IMR-90 (cell line): ENCODE measurements at places on chromosomes 3 and 15. TPM values are rescaled to one million over a fixed set of nuclear protein-coding genes. Genes with fewer than 3 reads are reported as not detected.
A peak's percentile ranks its signal among the peaks of the same experiment; 100 is the strongest.

The MITF gene
- total RNA-seq: 13.3 and 16.7 TPM in 2 replicates

The SLC35G2 gene
- total RNA-seq: 6.6 and 8.6 TPM in 2 replicates

DNA sequence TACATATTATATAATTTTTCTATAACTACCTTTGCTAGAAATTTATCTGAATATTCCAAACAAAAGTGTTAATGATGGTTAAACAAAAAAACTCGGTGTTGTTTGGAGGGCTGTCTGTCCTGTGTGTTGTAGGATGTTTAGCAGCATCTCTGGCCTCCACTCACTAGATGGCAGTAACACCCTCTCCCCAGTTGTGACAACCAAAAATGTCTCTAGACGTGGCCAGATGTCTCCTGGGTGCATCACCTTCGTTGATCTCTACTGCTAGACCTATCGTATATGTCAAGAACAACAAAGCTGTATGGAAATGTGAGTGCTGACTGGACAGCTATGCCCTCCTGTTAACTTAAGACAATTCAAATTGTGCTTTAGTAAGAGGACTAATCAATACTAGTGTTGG lies 14.1 kb downstream of the ANKRD34C start:
- DNase-seq: no peak
- H3K4me3 ChIP-seq: no peak overlapping the region
- no peaks in the 10 kb centered on the region for H3K36me3 ChIP-seq
- H3K27me3 ChIP-seq: peaks cover 3% of the 10 kb centered on the region
- H3K27ac ChIP-seq: no peak overlapping the region

GRCh38 chr15:70494852-70495571 lies 268.3 kb downstream of the UACA start:
- no peak overlapping the region for H3K4me3 ChIP-seq
- H3K36me3 ChIP-seq: no peaks in the 10 kb centered on the region
- H3K27ac ChIP-seq: peak overlapping the region; percentile 18; the same call in 1 of the 2 replicates
- peaks cover 9% of the 10 kb centered on the region for H3K27me3 ChIP-seq
- H3K4me1 ChIP-seq: peaks cover 36% of the 10 kb centered on the region

GRCh38 chr3:72319194-72320094 lies 528.8 kb downstream of the SHQ1 start:
- peak; percentile 56 for DNase-seq
- peaks cover 20% of the 10 kb centered on the region for H3K4me1 ChIP-seq
- H3K27ac ChIP-seq: no peak overlapping the region
- H3K4me3 ChIP-seq: no peak overlapping the region
- H3K27me3 ChIP-seq: peaks cover 7% of the 10 kb centered on the region; the same call in 1 of the 2 replicates

- H3K36me3 ChIP-seq: no peaks in the 10 kb centered on the region
- no peak overlapping the region for H3K4me3 ChIP-seq
- H3K27me3 ChIP-seq: no peaks in the 10 kb centered on the region
- DNase-seq: no peak
- H3K4me1 ChIP-seq: no peaks in the 10 kb centered on the region
These were observed 96.3 kb upstream of the P2RY1 start for GRCh38 chr3:152738656-152739055.

DNA sequence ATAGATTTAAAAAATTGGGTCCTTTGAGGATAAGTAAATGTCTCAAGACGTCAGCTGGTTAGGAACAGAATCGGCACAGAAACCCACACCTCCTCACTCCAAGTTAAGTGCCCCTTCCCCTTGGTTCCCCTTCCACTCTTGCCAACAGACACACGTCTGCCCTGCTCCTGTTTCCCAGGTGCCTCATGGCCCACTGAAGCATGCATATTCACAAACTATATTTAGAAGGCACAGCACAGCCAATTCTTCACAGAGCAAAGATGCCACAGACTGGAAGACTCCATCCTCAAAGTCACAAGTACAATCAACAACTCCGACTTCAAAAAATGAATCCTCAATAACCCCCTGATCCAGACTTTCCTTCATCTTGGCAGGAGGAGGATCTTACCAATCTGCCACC lies 295.4 kb upstream of the NR2F2 start:
- H3K36me3 ChIP-seq: no peaks in the 10 kb centered on the region
- no peak overlapping the region for H3K4me3 ChIP-seq
- H3K27me3 ChIP-seq: peaks cover 6% of the 10 kb centered on the region; the same call in 1 of the 2 replicates
- DNase-seq: no peak
- no peak overlapping the region for H3K27ac ChIP-seq

The TRIM59 gene
- total RNA-seq: 65.4 and 68.3 TPM in 2 replicates

The RNF7 gene
- 111 and 149 TPM in 2 replicates for total RNA-seq

- no peak overlapping the region for H3K27ac ChIP-seq
- no peak for DNase-seq
- no peaks in the 10 kb centered on the region for H3K27me3 ChIP-seq
- H3K36me3 ChIP-seq: no peaks in the 10 kb centered on the region
- no peak overlapping the region for H3K4me3 ChIP-seq
These were observed 13.7 kb downstream of the TAGLN3 start for GRCh38 chr3:112012205-112012992.

GRCh38 chr3:152839511-152839910 lies 4.6 kb downstream of the P2RY1 start:
- DNase-seq: no peak
- peaks cover 17% of the 10 kb centered on the region for H3K27me3 ChIP-seq
- H3K4me3 ChIP-seq: no peak overlapping the region
- H3K27ac ChIP-seq: no peak overlapping the region
- H3K36me3 ChIP-seq: no peaks in the 10 kb centered on the region

GRCh38 chr3:177529716-177530335 lies 332.5 kb upstream of the TBL1XR1 start:
- H3K4me3 ChIP-seq: no peak overlapping the region
- H3K4me1 ChIP-seq: peaks cover 8% of the 10 kb centered on the region
- peak overlapping the region; percentile 59; the same call in 1 of the 2 replicates for H3K27ac ChIP-seq
- H3K36me3 ChIP-seq: no peaks in the 10 kb centered on the region; the same call in 1 of the 2 replicates
- DNase-seq: peak; percentile 58

DNA sequence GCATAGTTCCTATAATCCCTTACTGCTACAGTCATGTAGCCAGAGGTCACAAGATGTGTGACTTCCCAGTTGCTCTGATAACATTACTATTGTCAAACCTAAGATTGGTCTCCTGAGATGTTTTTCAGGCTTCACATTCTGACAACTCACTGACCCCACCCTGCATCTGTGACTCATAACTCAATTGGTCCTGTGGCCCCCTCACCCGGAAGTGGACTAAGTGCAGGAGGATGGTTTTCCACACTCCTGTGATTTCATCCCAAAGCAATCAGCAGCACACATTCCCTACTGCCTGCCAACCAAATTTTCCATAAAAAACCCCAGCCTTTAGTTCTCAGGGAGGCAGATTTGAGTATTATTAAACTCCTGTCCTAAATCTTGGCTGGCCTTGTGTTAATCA lies 564.9 kb upstream of the ZNF385D start:
- H3K4me3 ChIP-seq: no peak overlapping the region
- H3K36me3 ChIP-seq: no peaks in the 10 kb centered on the region
- H3K27ac ChIP-seq: no peak overlapping the region
- H3K4me1 ChIP-seq: no peaks in the 10 kb centered on the region
- no peaks in the 10 kb centered on the region for H3K27me3 ChIP-seq
- no peak for DNase-seq

The RAB6B gene
- 0.18 and 0.28 TPM in 2 replicates for total RNA-seq

The MUC20 gene
- not detected in 2 replicates for total RNA-seq

GRCh38 chr3:23217872-23218554 lies 14.9 kb downstream of the UBE2E2 start:
- no peak overlapping the region for H3K4me3 ChIP-seq
- 0 out of 2 replicates have a peak, but pooled peaks cover 1% of the 10 kb centered on the region for H3K36me3 ChIP-seq
- no peaks in the 10 kb centered on the region; the same call in 1 of the 2 replicates for H3K27me3 ChIP-seq
- DNase-seq: peak; percentile 72

The BOC gene
- total RNA-seq: 5.3 and 6.8 TPM in 2 replicates

- no peaks in the 10 kb centered on the region for H3K27me3 ChIP-seq
- no peak overlapping the region for H3K4me3 ChIP-seq
- no peak overlapping the region for H3K27ac ChIP-seq
These were observed 74.1 kb upstream of the PLXNA1 start for GRCh38 chr3:126908752-126909275.

GRCh38 chr3:119177321-119177720 lies 3.9 kb downstream of the UPK1B start:
- H3K4me3 ChIP-seq: no peak overlapping the region
- peaks cover 10% of the 10 kb centered on the region; the same call in 1 of the 2 replicates for H3K4me1 ChIP-seq
- H3K36me3 ChIP-seq: no peaks in the 10 kb centered on the region
- H3K27ac ChIP-seq: no peak overlapping the region
- no peaks in the 10 kb centered on the region for H3K27me3 ChIP-seq

- H3K4me3 ChIP-seq: no peak overlapping the region
- H3K36me3 ChIP-seq: no peaks in the 10 kb centered on the region
- H3K4me1 ChIP-seq: peaks cover 11% of the 10 kb centered on the region
- no peaks in the 10 kb centered on the region for H3K27me3 ChIP-seq
These were observed 88.9 kb upstream of the CCNL1 start for GRCh38 chr3:157248590-157249422.

The INSYN1 gene
- total RNA-seq: under 0.01 and 0.18 TPM in 2 replicates

The CYP1A2 gene
- not detected in 2 replicates for total RNA-seq

The CFAP100 gene
- not detected in 2 replicates for total RNA-seq

- no peak overlapping the region for H3K27ac ChIP-seq
- DNase-seq: no peak
- no peaks in the 10 kb centered on the region for H3K4me1 ChIP-seq
- no peak overlapping the region for H3K4me3 ChIP-seq
- peaks cover 9% of the 10 kb centered on the region for H3K27me3 ChIP-seq
These were observed 51.7 kb upstream of the ST3GAL6 start for GRCh38 chr3:98711426-98711825.

- H3K4me3 ChIP-seq: no peak overlapping the region
- no peak overlapping the region for H3K27ac ChIP-seq
- DNase-seq: no peak
These were observed 31.2 kb upstream of the CLRN1 start for GRCh38 chr3:151003768-151004134.

The XIRP1 gene
- total RNA-seq: under 0.01 TPM in 2 replicates

DNA sequence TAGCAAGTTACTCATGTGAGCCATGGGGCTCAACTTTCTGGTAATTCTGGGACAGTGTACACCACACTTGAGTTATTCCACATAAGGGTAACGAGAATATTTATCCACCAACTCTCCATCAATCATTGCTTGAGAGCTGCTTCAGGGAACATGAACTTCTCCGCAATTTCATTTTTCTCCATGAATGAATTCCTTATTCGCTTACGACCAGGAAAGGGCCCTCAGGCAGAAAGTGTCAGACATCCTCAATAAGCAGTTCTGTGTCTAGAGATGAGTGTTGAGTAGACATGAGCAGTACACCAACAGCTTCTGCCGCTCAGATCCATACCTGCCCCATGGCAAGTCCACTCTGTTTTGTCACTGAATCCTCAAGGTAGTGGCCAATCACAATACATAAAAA lies 24.8 kb upstream of the IQCF2 start:
- no peaks in the 10 kb centered on the region for H3K27me3 ChIP-seq
- no peak for DNase-seq
- H3K4me3 ChIP-seq: no peak overlapping the region
- no peaks in the 10 kb centered on the region for H3K36me3 ChIP-seq
- H3K27ac ChIP-seq: no peak overlapping the region
- H3K4me1 ChIP-seq: no peaks in the 10 kb centered on the region

DNA sequence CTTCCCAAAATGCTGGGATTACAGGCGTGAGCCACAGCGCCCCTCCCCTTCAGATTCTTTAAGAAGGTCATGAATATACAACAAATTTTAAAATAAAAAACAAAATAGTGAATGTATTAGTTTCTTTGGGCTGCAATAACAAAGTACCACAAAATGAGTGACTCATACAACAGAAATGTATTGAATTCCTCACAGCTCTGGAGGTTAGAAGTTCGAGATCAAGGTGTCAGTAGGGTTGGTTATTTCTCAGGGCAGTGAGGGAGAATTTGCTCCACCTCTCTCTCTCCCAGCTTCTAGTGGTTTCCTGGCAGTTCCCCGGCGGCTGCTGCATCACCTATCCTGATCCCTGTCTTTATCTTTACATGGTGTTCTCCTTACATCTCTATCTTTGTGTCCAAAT lies 804.0 kb downstream of the ROBO1 start:
- H3K4me3 ChIP-seq: no peak overlapping the region
- no peak for DNase-seq
- no peaks in the 10 kb centered on the region for H3K36me3 ChIP-seq
- H3K27me3 ChIP-seq: no peaks in the 10 kb centered on the region

The ZNF80 gene
- total RNA-seq: not detected in 2 replicates

The LRTM1 gene
- total RNA-seq: not detected in 2 replicates

DNA sequence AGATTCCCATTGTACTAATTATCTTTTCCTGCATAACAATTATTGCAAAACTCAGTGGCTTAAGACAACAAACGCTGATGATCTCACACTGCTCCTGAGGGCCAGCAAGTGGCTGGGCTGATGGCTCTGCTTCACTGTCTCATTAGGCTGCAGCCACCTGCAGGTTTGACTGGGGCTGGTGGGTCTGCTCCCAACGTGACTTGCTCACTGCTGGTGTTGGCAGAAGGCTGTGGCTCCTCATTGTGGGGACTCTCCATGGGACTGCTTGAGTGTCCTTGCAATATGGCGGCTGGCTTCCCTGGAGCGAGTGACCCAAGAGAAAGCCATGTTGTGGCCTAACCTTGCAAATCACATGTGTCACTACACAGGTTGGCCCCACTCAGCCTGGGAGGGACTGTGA lies 71.1 kb downstream of the PLXNA1 start:
- no peaks in the 10 kb centered on the region for H3K36me3 ChIP-seq
- H3K4me3 ChIP-seq: no peak overlapping the region
- H3K4me1 ChIP-seq: no peaks in the 10 kb centered on the region
- no peak for DNase-seq
- H3K27me3 ChIP-seq: peaks cover 9% of the 10 kb centered on the region
- no peak overlapping the region for H3K27ac ChIP-seq

- no peaks in the 10 kb centered on the region for H3K27me3 ChIP-seq
- no peaks in the 10 kb centered on the region for H3K36me3 ChIP-seq
- H3K4me1 ChIP-seq: no peaks in the 10 kb centered on the region
- H3K4me3 ChIP-seq: no peak overlapping the region
- no peak overlapping the region for H3K27ac ChIP-seq
- DNase-seq: no peak
These were observed 246.1 kb upstream of the ATP10A start for GRCh38 chr15:26109203-26109602.

DNA sequence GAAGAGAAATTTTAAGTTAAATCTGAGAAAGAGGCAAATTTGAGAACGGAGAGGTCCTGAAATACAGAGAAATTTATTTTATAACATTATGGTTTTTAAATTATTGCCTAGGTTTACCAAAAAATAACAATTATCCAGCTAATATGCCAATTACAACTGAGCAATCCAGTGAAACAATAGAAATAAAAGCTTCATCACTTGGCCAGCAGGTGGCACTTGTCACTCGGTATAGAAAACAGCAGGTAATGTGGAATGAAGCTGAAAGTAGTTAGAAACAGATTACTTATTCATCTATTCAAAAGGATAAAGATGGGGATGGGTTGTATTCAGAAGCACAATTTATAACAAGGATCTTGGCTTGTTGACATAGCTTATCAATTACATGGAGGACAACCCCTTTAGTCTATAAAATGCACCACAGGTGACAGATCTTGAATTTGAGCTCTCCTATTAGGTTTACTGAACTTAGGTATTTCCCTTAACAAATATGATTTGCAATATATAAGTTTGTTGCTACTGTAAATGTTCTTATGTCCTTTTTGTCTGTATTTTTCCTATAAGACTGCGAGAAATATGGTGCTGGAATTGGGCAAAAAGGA lies 70.1 kb upstream of the GUCA1C start:
- H3K27me3 ChIP-seq: no peaks in the 10 kb centered on the region
- no peak overlapping the region for H3K4me3 ChIP-seq
- H3K4me1 ChIP-seq: no peaks in the 10 kb centered on the region
- DNase-seq: peak; percentile 47
